ENCODE measurements at places on chromosomes 2 and 18.

- no peak for DNase-seq
- H3K36me3 ChIP-seq: no peaks in the 10 kb centered on the region
- peaks cover 9% of the 10 kb centered on the region for H3K27me3 ChIP-seq
- H3K4me1 ChIP-seq: no peaks in the 10 kb centered on the region
- no peak overlapping the region for H3K4me3 ChIP-seq
- no peak overlapping the region for H3K27ac ChIP-seq
Measured at GRCh38 chr2:173407646-173408045, 53.0 kb downstream of the CDCA7 start.

GRCh38 chr2:144132357-144132756 is 387.6 kb downstream of the ZEB2 start:
- no peaks in the 10 kb centered on the region for H3K27me3 ChIP-seq
- peak overlapping the region; percentile 22 for H3K27ac ChIP-seq
- no peaks in the 10 kb centered on the region for H3K4me1 ChIP-seq
- peak; percentile 46 for DNase-seq
- H3K36me3 ChIP-seq: no peaks in the 10 kb centered on the region
- no peak overlapping the region for H3K4me3 ChIP-seq

DNA sequence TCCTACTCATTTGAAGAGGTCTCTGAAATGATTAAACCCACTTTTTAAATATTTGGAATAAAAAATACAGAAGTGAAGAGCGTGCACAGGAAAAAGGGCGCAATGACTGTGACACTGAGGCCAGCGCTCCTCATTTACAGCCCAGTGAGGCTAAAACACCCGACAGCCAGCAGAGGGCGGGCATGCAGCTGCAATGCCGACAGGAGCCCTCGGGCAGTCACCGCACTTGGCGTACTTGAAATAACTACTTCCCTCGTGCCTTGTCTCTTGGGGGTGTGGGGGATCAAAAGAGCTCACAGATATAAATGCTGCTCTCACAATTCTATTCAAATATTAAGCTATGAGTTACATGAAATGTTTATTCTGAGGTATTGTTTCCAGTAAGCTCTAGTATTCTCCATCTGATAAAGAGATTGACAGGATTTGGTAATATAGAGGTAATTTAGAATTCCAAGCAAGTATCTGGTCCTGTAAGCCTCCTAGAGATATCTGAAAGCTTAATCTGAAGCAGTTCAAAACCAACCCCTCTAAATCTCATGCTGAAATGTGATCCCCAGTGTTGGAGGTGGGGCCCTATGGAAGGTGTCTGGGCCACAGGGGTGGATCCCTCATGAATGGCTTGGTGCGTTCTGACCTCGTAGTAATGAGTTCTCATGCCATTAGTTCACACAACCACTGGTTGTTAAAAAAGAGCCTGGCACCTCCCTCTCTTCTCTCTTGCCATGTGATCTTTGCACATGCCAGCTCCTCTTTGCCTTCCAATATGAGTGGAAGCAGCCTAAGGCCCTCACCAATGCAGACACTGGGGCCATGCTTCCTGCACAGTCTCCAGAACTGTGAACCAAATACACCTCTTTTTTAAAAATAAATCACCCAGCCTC is 93.6 kb downstream of the ZAP70 start:
- no peak overlapping the region for H3K4me3 ChIP-seq
- no peak overlapping the region for H3K27ac ChIP-seq
- H3K27me3 ChIP-seq: no peaks in the 10 kb centered on the region
- H3K36me3 ChIP-seq: peaks cover 22% of the 10 kb centered on the region
- peaks cover 4% of the 10 kb centered on the region for H3K4me1 ChIP-seq

DNA sequence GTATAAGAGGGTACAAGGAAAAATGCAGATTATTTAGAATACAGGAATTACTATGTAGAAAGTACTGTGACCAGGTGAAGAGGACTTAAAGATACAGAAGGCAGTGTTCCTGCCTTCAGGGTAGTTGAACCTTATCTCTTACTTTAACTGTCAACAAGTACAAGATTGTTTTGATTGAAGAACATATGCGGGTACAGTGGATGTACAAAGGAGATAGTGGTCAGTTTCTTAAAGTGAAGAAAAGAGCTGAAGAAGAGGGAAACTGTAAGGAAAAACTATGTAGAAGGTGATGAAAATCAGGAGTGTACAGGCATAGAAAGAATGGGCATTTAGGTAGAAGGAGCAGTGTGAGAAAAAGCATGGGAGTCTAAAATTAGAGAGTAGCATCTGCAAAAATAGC is 2.2 kb downstream of the RALBP1 start:
- no peaks in the 10 kb centered on the region for H3K27me3 ChIP-seq
- no peak overlapping the region for H3K4me3 ChIP-seq
- no peak for DNase-seq
- peaks cover 11% of the 10 kb centered on the region for H3K4me1 ChIP-seq
- H3K27ac ChIP-seq: no peak overlapping the region

DNA sequence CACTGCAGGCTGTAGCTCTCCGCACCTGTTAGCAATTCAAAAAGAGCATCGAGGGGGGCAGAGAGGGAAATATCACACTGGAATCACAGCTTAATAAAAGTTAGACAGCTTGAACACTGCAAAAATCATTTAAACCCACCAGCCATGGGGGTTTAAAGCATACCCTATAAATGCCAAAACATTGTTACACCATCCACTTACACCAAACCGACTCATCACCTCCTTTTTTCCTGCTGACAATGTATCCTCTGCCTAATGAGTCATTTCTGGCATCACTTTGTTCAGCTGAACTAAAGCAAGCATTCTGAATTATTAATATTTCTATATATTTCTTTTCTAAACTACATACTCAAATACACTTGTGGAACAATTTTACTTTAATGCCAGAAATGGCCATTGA is 21.6 kb downstream of the MC4R start:
- no peaks in the 10 kb centered on the region for H3K36me3 ChIP-seq
- H3K27me3 ChIP-seq: no peaks in the 10 kb centered on the region
- no peak for DNase-seq
- H3K27ac ChIP-seq: no peak overlapping the region
- H3K4me3 ChIP-seq: no peak overlapping the region

- no peak overlapping the region for H3K4me3 ChIP-seq
- no peak overlapping the region for H3K27ac ChIP-seq
- no peaks in the 10 kb centered on the region for H3K27me3 ChIP-seq
Measured at GRCh38 chr18:13461469-13461868, 242.9 kb downstream of the LDLRAD4 start.

- no peaks in the 10 kb centered on the region for H3K27me3 ChIP-seq
- DNase-seq: peak; percentile 36
- H3K4me3 ChIP-seq: no peak overlapping the region
- no peaks in the 10 kb centered on the region for H3K4me1 ChIP-seq
- no peak overlapping the region for H3K27ac ChIP-seq
Measured at GRCh38 chr2:79630060-79630459, 117.2 kb downstream of the CTNNA2 start.

DNA sequence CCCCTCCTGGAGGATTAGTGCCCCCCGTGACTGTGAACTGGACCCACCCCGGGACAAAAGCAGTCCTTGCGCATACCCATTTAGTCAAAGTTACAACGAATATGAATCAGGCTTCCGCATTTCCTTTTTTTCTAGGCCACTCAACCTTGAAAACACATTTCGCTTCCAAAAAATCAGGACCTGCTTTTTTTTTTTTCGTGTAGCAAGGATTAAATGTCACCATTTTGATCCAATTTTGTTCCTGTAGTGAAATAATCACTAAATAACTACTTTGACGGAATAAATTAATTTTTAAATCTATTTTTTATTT is 464 bp upstream of the FTCDNL1 start:
- H3K4me3 ChIP-seq: peak overlapping the region; percentile 68
- no peak for DNase-seq
- no peaks in the 10 kb centered on the region for H3K36me3 ChIP-seq
- H3K27me3 ChIP-seq: peaks cover 32% of the 10 kb centered on the region
- no peak overlapping the region for H3K27ac ChIP-seq

GRCh38 chr2:4831751-4832150 is 860.4 kb upstream of the SOX11 start:
- H3K27me3 ChIP-seq: no peaks in the 10 kb centered on the region
- no peaks in the 10 kb centered on the region for H3K36me3 ChIP-seq
- no peak overlapping the region for H3K27ac ChIP-seq
- no peak overlapping the region for H3K4me3 ChIP-seq
- H3K4me1 ChIP-seq: no peaks in the 10 kb centered on the region

DNA sequence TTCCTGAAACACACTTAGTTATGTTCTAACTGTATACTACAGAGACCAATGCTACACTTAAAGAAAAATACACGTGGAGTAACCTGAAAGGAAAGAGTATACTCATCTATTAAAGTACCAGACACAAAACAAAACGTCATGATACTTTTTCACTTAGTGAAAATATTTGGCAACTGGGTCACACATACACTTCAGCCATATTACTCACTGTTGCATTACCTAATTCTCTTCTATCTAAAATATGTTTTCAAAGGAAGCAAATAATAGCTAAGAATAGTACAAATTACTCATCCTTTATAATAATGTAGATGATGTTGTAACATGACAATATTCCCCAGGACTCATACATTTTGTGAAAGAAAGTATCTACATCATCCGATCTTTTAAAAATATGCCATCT is 76.5 kb upstream of the EPB41L3 start:
- no peak overlapping the region for H3K4me3 ChIP-seq
- no peaks in the 10 kb centered on the region for H3K27me3 ChIP-seq
- H3K4me1 ChIP-seq: no peaks in the 10 kb centered on the region
- no peak overlapping the region for H3K27ac ChIP-seq
- peak; percentile 50 for DNase-seq
- no peaks in the 10 kb centered on the region for H3K36me3 ChIP-seq

GRCh38 chr2:42328148-42328833 is 32.7 kb downstream of the COX7A2L start:
- DNase-seq: peak; percentile 15
- H3K36me3 ChIP-seq: peaks cover 33% of the 10 kb centered on the region
- no peak overlapping the region for H3K4me3 ChIP-seq
- no peaks in the 10 kb centered on the region for H3K4me1 ChIP-seq
- H3K27ac ChIP-seq: no peak overlapping the region

DNA sequence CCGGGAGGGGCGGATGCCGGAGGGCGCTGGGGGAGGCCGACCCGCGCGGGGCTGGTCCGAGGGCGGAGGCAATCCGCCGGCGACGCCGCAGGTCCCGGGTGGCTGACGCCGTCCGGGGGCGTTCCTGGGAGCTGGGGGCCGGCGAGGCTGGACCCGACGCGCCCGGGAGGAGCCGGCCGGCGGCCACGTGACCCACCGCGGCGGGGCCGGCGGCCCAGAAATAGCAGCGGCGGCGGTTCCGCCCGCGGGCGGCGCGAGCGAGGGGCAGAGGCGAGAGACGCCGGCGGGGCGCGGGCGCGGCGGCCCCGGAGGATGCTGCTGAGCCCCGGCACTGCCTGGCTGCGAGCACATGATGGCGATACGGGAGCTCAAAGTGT is at the start of gene RAB31:
RAB31 (plus strand) TSS at position 245 of the 377 bp plus-strand sequence; CDS start at position 350, 105 bp downstream.
- no peaks in the 10 kb centered on the region for H3K36me3 ChIP-seq
- peaks cover 38% of the 10 kb centered on the region for H3K4me1 ChIP-seq
- H3K27ac ChIP-seq: peak within 1 kb of the TSS; percentile 86
- peak within 1 kb of the TSS; percentile 75 for H3K4me3 ChIP-seq

DNA sequence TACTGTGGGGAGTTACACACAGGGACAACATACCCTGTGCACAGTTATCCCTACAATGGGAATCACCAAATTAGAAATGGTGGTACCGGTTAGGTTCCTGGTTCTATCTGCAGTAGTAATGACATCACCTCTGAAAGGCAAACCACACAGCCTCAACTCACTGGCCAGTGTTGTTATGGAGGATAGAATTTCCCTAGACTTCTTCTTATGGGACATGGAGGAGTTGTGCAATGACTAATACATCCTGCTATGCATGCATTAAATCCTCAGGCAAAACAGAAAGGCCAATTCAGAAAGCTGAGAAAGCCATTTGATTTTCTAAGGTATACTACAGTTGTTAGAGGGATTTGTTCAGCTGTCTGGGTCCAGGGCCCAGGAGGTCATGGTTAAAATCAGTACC is 439.3 kb downstream of the TMX3 start:
- peak; percentile 90 for DNase-seq
- H3K36me3 ChIP-seq: no peaks in the 10 kb centered on the region
- no peaks in the 10 kb centered on the region for H3K27me3 ChIP-seq
- H3K4me3 ChIP-seq: no peak overlapping the region
- H3K4me1 ChIP-seq: peaks cover 9% of the 10 kb centered on the region

GRCh38 chr2:56981554-56981953 is 797.8 kb downstream of the CCDC85A start:
- DNase-seq: peak; percentile 3
- H3K4me3 ChIP-seq: no peak overlapping the region
- no peaks in the 10 kb centered on the region for H3K4me1 ChIP-seq
- no peak overlapping the region for H3K27ac ChIP-seq
- H3K27me3 ChIP-seq: no peaks in the 10 kb centered on the region

DNA sequence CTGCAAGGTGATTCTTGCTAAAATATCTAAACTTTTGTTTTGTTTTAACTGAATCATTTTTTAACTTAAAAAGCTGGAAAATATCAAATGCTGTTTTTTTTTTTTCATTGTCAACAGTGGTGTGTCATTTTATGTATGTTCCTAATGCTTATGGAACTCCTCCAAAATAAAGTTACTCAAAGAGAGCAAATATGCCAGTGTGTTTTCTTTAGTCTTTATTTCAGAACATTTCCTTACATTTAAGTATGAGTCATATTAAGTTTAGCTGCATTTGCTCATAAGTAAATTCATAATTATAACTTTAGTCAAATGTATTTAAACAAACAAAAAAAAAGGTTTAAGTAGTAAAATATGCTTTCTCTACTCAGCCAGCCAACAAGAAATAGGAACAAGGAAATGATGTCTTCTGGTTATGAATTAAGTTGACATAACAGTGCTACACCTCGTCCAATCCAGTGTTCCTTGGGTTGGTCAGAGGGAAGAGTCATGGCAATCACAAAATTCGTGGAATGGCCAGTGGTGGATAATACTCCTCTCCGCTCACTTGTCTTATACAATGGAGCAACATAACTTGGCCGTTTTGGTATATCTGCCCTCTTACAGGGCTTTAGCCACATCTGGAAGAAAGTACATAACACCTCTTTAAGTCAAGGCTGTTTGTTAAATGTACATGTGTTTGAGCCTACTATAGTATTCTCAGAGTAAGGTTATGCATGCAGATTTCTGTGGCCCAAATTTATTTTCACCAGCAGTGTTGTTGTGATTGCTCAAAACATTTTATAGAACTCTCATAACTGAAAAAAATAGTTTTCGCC is 80.7 kb downstream of the SLC39A10 start:
- no peaks in the 10 kb centered on the region for H3K4me1 ChIP-seq
- no peaks in the 10 kb centered on the region for H3K27me3 ChIP-seq
- DNase-seq: no peak
- no peaks in the 10 kb centered on the region for H3K36me3 ChIP-seq

DNA sequence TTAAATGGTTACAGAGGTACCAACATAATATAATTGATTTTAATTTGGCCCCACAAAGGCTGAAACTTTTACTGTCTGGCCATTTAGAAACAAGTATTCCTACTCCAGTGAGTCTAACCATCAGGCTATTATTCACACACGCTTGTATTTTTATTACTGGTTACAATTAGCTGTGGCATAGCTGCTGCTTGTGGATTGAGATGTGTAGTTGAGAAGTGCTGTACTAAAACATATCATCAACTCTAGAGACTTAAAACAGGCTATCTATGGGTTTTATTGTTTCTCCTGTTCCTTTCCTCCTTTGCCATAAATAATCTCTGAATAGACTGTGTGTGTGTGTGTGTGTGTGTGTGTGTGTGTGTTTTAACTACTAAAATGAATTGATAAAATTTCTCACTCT is 530.2 kb downstream of the CCDC85A start:
- no peak overlapping the region for H3K4me3 ChIP-seq
- no peak for DNase-seq
- peak overlapping the region; percentile 84 for H3K27ac ChIP-seq

Data from astrocyte (in vitro differentiated cells and primary cell).